ENCODE measurements at places on chromosomes 4 and X.

DNA sequence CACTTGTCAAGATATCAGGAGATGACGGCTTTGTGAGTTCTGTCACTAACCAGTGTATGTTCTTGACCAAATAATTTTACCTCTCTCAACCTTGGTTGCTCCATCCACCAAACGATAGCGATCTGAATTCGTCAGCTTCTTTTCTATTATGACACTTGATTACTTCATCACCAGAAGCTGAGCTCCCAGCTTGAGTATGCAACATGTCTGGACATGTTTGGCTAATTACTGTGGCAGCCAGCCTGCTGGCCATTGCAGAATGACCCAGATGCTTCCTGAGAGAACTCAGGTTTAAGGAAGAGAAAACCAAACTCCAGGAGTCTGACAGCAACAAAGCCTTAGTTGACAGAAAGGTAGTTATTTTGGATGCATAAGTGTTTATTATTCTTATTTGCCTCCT is 46.4 kb upstream of the PARM1 start:
- peak; percentile 6 for DNase-seq

DNA sequence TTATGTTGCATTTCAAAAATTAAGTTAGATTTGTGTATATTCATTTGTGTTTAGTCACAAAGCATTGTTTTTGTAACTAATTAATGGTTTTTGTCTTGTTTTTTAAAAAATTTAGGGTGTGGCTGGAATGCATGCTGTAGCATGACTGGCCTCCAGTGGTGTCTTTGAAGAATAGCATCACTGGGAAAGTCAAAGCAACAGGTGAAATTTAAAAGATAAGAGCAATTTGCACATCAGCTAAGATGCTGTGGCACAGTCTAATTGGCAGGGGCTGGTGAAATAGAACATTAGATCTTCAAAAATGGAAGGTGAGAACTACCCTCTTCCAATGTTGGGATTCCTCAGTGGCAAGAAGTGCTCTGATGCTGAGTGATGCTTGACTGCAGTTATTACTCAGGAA is 45.3 kb downstream of the ANK2 start:
- DNase-seq, result peak; percentile 21

- no peak for DNase-seq
Measured at GRCh38 chr4:150938873-150939499, 76.1 kb downstream of the LRBA start.

GRCh38 chr4:122163301-122163700 is 11.2 kb downstream of the BLTP1 start:
- DNase-seq, result no peak

GRCh38 chr4:37220685-37221084 is 23.9 kb upstream of the NWD2 start:
- no peak for DNase-seq

DNA sequence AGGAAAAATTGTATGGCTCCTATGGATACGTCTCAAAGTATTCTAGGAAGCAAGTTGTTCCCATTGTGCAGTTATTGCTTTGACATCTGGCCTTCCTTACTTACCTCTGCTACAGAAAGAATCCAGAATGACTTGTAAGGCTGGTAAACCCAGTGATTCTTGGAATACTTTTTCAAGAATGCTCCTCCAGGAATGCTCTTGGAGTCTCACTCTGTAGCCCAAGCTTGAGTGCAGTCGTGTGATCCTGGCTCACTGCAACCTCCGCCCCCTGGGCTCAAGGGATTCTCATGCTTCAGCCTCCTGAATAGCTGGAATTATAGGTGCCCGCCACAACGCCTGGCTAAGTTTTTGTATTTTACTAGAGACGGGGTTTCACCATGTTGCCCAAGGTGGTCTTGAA is 38.1 kb downstream of the GAB1 start:
- DNase-seq, result no peak

GRCh38 chr4:67575232-67576058 is 16.9 kb downstream of the STAP1 start:
- no peak for DNase-seq

DNA sequence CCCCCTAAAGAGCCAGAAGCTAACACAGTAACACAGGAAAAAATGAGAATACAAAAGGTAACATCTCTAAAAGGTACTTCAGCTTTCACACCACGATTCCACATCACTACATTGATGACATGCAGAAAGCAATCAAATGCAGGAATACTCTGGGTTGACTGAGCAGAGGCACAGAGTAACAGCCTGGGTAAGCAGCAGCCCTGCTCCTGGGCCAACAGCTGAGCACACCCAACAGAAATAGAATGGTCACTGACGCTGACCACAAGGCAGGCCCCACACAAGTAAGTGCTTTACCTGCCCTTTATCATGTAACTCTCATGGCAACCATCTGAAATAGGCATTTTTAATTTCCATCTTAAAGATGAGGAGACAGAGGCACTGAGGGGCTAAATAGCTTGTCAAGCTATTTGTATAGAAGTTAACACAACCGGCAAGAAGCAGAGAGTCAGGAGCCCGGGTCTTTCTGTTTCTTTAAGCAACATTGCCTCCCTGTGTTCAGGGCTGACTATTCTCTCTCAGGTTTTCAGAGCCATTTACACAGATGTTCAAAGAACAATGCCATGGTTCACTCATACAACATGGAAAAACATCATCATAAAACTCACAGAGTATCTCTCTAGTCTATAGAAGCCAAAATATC is 168.9 kb downstream of the ZNF674 start:
- DNase-seq, result peak; percentile 65
